ENCODE measurements at places on chromosomes 7 and 10. TPM values are rescaled to one million over a fixed set of nuclear protein-coding genes. Genes with fewer than 3 reads are reported as not detected.

Gene EPHB4
- 57.0 TPM for total RNA-seq

Gene TET1
- total RNA-seq = 4.7 TPM

Gene FAM25A
- total RNA-seq = not detected

Gene ZNF488
- under 0.01 TPM for total RNA-seq

Measured in smooth muscle cell of the umbilical artery (primary cell).